ENCODE measurements at places on chromosomes 1 and 21. TPM values are rescaled to one million over a fixed set of nuclear protein-coding genes. Genes with fewer than 3 reads are reported as not detected.

GRCh38 chr1:203512517-203512847 lies 18.5 kb downstream of the OPTC start:
- no peak for DNase-seq

DNA sequence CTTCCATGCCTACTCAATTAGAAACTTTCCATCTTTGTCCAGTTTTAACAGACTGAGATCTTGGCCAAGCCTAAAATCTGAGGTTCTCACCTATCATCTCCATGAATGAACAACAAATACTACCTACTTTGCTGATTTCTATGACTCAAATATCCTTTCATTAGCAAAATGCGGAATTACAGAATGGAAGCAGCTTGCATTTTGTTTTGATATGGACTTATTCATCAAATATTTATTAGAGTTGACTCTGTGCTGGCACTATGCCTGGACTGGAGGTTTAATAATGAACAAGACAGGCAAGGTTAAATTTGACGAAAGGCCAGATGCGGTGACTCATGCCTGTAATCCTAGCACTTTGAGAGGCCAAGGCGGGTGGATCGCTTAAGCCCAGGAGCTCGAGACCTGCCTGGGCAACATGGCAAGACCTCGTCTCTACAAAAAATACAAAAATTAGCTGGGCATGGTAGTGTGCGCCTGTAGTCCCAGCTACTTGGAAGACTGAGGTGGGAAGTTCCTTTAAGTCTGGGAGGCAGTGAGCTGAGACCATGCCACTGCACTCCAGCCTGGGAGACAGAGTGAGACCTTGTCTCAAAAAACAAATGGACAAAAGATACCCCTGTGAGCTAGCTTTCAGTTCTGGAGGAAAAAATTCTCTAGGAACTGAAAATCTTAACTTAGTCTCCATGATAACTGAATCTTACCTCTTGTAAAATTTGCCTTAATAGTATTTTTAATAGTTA lies 29.4 kb upstream of the SOD1 start:
- DNase-seq: peak; percentile 46

DNA sequence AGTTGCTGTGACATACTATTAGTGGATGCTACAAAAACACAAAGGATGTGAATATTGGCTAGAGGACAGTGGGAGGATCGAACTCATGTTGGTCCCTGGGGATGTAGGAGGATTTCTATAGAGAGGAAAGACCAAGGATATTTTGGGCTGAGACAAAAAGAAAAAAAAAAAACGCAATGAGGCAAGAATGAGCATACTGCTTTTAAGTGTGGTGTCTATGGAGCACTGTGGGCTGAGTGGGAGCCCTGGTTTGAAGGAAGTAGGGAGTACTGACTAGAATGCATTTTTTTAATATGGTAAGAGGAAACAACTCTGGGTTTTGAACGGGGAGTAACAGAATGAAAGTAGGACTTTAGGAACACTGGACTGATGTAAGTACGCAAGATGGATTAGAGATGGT lies 450.7 kb downstream of the NEGR1 start:
- DNase-seq: no peak

GRCh38 chr1:3795453-3796214 lies 664 bp downstream of the LRRC47 start:
- DNase-seq: no peak

Gene STUM
- 1.9 TPM for polyA plus RNA-seq

- DNase-seq: peak; percentile 57
Observed at GRCh38 chr1:16913181-16913832, 8.4 kb upstream of the CROCC start.

DNA sequence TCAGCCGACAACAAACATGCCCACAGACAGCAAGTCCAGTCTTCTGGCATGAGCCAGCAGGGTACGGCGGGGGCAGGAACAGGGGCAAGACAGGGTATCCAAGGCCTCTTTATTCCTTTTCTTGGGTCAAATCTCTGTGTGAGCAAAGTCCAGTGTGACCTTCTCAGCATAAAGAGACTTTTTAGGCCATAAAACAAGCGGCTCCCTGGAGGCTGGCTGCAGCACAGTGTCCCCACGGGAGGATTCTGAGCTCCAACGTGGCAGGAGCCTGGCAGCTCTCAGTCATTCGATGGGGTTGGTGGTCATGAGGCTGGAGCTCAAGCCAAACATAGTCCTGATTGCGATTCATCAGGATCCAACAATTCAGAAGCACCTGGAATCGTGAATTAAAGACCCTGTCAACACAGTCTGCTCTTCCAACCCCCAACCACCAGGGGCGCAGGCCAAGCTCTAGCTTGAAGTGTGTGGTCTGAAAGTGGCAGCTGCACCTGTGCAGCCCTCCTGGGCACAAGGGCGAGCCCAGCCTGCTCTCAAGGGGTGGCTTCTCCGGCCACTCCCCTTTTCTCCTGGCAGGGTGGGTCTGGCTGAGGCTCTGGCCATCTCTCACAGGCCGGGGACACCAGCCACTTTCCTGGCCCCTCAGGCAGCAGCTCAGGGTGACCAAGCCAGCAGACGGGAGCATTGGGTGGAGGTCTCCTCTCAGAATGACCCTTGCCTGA lies 62.1 kb downstream of the SLC66A1 start:
- no peak for DNase-seq

Gene CLDN17
- not detected for polyA plus RNA-seq

DNA sequence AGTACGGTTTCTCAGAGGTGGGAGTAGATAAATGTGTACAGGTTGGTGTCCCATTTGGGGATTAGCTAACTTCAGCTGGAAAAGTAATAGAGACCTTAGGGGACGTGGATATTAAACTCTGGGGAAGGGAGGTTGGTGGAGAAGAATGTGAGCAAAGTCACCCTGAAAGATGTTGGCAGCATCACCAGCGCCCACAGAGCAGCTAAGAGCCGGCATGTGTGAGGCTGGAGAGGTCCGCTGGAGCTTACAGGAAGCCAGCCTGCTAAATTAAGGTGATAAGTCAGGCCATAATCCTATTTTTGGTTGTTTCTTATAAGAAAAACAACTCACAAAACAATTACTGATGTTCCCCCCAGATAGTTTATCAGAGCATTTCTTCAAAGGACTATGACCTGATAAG lies 12.2 kb downstream of the PTGFRN start:
- no peak for DNase-seq

Gene KRTAP24-1
- not detected for polyA plus RNA-seq

DNA sequence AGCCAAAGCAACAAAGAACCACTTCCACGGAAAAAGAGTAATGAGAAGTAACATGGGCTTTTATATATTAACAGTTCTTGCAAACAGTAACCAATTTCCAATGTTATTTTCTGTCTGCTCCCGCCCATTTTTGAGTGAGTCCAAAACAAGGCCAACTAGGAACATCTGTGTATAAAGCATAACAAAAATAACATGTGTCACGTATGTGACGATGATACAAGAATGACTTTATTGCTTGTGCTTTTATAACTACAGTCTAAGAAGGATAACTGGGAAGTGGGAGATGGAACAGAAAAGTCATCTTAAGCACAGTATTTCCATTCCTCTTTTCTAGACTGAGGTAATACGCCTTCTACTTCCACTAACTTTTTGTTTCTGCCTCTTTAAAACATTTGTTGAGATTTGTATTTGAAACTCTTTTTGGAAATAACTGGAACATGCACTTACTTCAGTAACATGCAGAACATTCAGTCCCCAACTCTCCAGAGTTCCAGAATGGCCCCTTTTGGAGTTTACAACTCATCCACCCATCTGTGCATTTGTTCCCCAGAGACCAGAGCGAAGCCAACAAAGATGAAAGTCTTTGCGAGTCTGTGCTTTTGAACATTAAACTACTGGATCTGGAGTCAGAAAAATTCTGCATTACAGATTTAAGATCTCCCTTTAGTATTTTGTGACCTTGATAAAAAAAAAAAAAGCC lies 143.0 kb upstream of the ZRANB2 start:
- no peak for DNase-seq

Gene SPRR2B
- not detected for polyA plus RNA-seq

DNA sequence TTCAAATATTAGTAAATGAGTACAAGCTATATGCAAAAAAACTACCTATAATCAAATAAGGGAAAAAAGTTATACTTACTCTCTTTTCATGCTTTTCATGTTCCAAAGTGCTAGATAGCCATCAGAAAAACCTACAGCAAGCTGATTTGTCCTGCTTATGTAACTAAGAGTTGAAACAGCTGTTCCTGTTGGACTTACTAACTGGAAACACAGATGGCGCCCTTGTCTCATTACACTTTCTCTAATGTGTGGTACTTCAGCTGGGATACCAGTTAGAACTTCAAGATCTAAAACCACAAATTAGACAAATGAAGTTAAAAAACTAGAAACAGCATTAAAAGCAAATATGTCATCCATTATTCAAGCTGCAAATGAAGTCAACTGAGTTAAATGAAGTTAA lies 24.3 kb downstream of the AHCTF1 start:
- peak; percentile 78 for DNase-seq

- DNase-seq: no peak
Observed at GRCh38 chr1:117044217-117044616, 15.9 kb upstream of the TTF2 start.

GRCh38 chr1:159214149-159214760 lies 9.6 kb downstream of the ACKR1 start:
- DNase-seq: no peak

- peak; percentile 93 for DNase-seq
Observed at GRCh38 chr1:152047730-152048415, 11.1 kb upstream of the S100A11 start.

Gene ZBTB8A
- polyA plus RNA-seq: 1.8 TPM

DNA sequence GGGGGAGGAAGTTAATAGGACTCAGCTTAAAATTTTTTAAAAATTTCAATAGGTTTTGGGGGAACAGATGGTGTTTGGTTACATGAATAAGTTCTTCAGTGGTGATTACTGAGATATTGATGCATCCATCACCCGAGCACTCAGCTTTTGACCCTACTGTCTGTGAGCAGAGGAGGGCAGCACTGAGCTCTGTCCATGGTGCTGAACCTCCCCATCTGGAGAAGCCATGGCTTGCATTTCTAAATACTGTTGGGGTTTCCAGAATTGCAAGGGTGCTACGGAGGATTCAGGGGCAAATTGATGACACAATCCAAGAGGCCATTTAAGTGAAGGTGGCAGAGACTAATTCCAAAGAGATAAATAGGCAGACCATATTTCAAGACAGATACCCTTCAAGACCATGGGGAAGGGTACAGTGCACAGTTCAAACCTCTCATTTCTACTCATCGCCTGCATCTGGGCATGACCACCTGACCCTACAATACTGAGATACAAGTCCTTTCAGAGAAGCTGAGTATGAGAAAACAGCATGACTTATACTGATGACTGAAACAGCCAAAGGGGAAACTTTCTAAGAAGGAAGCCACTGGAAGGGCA lies 17.2 kb downstream of the SYT2 start:
- DNase-seq: peak; percentile 76

DNA sequence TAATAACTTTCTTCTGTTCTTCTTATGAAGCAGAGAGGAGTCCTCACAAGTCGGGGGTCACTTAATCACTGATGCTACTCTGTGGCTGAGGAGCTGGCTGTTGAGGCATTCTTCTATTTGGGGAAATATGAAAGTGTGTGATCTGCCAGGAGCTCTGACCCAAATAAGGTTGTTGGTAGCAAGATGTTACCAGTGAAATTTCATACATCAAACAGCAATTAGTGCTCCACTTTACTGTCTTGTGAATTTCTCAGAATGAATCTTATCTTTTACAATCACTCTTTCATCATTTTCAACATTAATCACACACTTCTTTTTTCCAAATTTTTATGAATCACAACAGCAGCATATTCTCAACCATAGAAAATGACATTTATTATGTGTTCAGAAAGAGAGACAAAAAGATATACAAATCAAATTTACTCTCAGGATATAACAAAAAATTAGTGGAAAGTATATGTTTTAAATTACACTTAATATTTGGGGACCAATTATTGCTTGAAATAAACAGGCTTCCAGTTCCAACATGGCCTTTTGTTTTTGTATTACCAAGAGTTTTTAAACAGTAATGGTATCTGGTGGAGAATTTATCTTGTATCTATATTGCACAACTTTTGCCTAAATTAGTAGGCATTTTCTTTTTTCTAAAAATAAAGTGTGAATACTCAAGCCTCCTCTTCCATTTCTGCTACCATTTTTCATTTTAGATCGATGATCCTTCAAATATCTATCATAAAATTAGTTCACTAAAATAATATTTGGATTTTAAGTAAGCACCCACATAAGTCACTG lies 9.6 kb downstream of the PTGER3 start:
- no peak for DNase-seq

Gene TP73
- not detected for polyA plus RNA-seq

GRCh38 chr1:69175053-69175452 lies 392.7 kb upstream of the LRRC7 start:
- DNase-seq: no peak

Gene ENTREP3
- 19.8 TPM for polyA plus RNA-seq

- DNase-seq: no peak
Observed at GRCh38 chr1:55703726-55704363, 488.7 kb upstream of the USP24 start.

Gene HTR6
- not detected for polyA plus RNA-seq

GRCh38 chr1:234144901-234145300 lies 228.4 kb upstream of the COA6 start:
- no peak for DNase-seq

- peak; percentile 84 for DNase-seq
Observed at GRCh38 chr1:229221106-229222019, 49.5 kb upstream of the RAB4A start.

DNA sequence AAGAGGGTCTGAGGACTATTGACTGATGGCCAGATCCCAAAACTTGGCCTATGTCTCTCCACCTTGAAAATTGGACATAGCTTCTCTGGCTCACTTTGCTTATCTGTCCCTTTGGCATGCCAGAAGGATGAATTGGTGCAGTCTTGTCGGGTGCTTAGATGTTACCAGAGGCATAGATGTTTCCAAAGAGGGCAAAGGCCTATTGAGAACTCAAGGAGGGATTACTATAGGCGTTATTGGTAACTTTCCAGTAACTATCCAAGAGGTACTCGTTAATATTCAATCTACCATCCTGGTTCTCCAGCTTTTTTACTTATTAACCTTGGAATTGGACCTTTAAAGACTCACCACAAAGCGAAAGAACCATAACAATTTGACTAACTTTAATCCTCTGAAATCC lies 368.3 kb upstream of the ESRRG start:
- DNase-seq: no peak

GRCh38 chr1:245166471-245166885 lies 11.7 kb downstream of the KIF26B start:
- DNase-seq: no peak

DNA sequence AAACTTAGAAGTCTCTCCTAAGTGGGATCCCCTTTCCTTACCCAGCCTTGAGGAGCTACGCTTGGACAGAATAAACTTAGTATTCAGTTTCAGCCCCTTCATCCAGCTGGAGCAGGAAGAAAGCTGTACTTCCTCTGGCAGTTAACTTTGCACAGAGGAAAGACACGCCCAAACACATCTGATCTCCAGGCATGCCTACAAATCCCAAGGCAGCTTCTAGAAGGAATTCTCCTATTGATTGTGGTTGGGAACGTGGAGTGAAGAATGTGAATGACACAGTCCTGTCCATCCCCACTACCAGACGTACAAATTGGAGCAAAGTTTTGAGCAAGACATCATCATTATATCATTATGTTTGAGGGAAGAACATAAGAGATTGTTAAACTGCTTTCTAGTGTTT lies 6.6 kb upstream of the AK4 start:
- no peak for DNase-seq

Data from kidney (tissue), 22 donors.